Activated T-helper 1 cell treated with anti-CD3 and anti-CD28 coated beads, Interleukin-2, amount 50 U/mL, for 16 hours (primary cell): ENCODE measurements at places on chromosomes 3 and 15.

- no peak for DNase-seq
These were observed 53.9 kb downstream of the MEF2A start for GRCh38 chr15:99619712-99620111.

GRCh38 chr3:157618075-157618760 is 115.0 kb upstream of the VEPH1 start:
- no peak for DNase-seq

- DNase-seq = no peak
These were observed 13.6 kb upstream of the SLC27A2 start for GRCh38 chr15:50168379-50168778.

DNA sequence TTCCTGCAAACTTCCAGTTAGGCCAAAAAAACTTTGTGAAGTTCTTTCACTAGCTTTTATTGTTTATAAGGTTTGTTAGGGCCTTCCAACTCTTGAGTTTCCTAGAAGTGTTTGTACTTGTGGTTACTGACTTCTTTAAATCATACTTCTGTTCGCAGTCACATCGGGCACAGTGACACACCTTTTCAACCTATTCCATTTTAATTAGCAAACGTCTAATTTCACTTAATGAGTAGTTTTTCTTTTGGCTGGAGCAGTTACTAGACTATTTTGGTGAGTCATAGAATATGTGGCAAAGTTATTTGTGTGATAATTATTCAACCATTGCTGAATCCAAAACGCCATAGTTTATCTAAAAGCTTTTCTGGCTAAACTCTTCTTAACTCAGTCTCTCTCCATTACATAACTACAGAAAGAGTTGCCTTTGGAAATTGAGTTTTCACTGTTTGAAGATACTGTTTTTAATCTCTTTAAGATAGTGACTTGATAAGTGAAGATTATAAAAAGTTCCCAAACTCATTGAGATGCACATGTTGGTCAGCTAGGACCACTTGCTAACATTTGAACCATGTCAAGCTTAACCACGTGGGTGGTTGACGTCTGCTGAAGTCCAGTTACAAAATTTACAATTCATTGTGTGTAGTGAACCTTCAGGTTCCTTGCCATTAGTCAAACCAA is 21.5 kb downstream of the CNOT10 start:
- DNase-seq = no peak

DNA sequence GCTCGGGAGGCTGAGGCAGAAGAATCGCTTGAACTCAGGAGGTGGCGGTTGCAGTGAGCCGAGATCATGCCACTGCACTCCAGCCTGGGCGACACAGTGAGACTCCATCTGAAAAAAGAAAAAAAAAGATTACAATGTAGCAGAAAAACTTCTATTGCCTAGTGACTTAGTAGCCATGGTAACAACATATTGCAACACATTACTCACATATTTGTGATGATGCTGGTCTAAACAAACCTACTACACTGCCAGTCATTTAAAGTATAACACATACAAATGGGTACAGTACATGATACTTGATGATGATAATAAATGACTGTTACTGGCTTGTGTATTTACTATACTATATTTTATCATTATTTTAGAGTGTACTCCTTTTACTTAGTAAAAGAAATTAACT is 125.6 kb downstream of the PLOD2 start:
- DNase-seq = no peak

- DNase-seq = no peak
These were observed 1.8 kb downstream of the PRKCD start for GRCh38 chr3:53162672-53163443.

GRCh38 chr3:147426931-147427330 is 17.8 kb downstream of the ZIC1 start:
- DNase-seq = no peak

- DNase-seq = no peak
These were observed 94.9 kb upstream of the NSMCE3 start for GRCh38 chr15:29364426-29365078.

- no peak for DNase-seq
These were observed 51.3 kb downstream of the LRIG1 start for GRCh38 chr3:66449411-66449974.

DNA sequence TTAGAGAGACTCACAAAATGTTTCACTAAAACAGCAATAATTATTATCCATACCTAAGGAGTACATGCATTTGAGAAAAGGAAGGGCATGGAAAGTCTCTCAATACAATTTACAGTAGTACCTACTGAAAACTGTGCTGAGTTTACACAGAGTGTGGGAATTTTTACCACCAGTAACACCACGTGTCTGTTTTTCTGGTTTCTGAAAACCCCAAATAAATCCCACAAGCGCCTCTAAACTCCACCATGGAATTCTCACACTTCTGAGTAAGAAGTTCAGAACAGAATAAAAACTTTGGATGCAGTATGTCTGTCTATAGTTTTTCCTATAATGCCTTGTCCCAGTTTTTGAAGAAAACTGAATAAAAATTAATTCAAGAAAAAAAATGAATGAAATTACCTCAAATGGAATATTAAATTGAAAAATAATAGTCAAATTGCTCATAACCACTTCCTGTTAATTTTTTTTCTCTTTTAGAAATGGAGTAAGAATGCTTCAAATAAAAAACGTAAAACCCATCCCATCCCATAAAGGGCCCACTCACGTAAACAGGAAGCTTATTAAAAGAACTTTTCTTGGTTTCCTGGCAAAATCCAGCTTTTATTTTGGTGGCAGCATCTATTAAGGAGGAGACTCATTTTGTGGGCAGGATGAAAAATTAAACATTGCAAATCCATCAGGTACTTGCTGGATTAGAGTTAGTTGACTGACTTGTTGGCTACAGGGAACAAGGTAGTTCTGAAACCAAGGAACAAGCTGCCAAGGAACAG is 378.1 kb downstream of the TIGIT start:
- DNase-seq = no peak

- DNase-seq = no peak
These were observed 146.6 kb upstream of the P2RY1 start for GRCh38 chr3:152688313-152688712.

- DNase-seq = peak; percentile 46
These were observed 1.5 kb upstream of the LIMD1 start for GRCh38 chr3:45592830-45593707.

GRCh38 chr3:154324919-154325318 is 632 bp upstream of the DHX36 start:
- DNase-seq = no peak

GRCh38 chr3:9271903-9272302 is 22.5 kb upstream of the SRGAP3 start:
- no peak for DNase-seq

DNA sequence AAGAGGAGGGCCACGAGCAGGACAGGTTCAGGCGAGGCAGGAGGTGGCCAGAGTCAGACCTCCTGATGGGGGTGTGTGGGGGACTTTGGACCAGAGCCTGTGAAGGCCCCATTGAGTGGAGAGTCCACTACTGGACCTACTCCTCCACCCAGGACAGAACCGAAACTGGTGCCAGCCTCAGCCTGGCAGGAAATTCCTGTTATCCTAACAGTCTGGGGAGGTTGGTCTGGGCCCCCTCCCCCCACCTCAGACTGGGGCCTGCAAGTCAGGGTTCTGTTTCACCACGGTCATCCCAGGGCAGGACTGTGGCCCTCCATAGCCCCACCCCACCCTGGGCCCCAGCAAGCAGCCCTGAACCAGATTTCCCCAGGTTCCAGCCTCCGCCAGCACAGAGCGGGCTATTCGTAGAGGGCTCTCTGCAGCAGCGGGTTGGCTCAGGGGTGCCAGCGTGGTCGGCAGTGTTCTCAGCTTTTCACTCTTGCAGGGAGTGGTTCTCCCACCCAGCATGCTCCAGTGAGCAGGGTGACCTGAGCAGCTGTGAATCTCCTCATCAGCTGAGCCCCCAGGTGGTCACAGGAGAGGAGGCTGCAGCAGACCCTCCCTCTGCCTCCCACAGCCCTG is 217.3 kb downstream of the TBC1D2B start:
- no peak for DNase-seq

DNA sequence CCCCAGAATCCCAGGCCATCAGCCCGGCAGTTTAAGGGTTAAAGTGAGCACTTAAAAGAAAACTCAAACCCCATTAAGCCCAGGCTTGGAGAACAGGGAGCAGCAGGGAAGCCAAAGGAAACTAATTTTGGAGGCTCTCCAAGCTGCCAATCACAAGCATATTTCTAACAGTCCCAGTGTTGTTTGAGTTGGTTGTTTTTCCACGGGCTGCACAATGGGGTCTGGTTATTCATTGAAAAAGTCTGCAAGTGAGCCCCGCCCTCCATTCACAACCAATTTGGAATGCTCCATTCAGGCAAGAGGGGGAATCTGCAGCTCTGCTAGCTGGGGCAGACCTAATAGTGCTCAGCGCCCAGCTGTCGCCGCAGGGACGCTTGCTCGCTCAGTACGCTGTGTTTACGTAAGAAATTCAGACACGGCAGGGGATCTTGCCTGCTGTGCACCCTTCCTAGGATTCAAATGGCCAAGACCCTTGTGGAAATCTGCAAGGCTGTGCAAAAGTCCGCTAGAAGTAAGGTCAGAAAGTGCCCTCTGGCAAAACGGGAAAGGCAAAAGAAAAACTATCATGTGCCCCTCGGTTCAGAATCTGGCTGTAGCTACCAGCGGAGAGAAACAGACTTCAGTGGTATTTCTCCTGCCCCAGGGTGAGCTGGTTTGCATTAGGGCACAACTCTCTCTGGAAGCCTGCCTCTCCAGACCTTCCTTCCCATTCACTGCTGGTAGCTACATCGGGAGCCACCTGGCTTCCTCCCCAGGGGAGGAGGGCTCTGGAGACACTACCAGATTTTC is 11.0 kb downstream of the ETV5 start:
- no peak for DNase-seq

DNA sequence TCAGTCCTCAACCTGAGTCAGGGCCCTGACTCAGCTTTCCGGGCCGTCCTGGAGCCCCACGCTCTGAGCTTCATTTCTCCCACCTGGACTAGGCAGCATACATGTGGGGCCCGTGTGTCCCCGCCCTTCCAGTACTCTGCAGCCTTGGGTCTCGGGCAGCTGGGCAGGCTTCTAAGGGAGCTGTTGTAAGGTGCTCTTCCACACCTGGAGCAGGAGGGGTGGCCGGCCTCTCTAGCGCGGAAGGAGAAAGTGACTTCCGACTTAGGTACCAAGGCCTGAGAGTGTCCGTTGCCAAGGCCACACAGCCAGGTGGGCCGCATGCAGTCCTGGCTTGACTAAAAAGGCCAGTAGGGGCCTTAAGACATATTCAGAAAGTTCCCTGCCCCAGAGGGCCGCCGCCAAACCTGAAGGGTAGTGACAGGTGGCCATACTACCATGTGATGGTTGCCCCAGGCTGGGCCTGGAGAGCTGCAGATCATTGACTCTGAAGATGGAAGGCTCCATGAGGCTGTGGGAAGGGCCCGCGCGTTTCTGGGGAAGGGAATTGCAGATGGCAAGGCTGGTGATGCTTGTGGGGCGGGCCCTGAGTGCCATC is 9.4 kb upstream of the SEMA3B start:
- DNase-seq = no peak

- DNase-seq = no peak
These were observed 8.8 kb upstream of the NPHP3 start for GRCh38 chr3:132730891-132731580.
